ENCODE measurements at places on chromosomes 7 and 10.

DNA sequence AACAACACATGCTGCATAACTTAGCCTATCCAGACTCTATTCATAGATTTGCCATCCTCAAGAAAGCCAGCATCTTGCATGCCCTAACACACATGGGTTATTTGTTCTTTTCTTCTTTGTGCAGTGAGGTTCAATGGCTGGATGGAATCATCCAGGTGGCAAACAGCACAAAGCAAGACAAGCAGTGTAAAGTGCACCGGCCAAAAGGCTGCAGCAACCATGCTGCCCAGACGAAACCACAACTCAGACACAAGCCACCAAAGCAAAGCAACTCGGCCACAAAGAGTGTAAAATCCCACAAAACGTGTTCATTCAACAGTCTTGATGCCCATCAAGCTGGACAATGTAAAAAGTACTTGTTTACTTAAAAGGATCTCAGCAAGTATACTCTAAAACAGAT lies 76.9 kb downstream of the PIP4K2A start:
- DNase-seq, result no peak

GRCh38 chr7:3243680-3244079 lies 57.4 kb upstream of the SDK1 start:
- DNase-seq, result no peak

DNA sequence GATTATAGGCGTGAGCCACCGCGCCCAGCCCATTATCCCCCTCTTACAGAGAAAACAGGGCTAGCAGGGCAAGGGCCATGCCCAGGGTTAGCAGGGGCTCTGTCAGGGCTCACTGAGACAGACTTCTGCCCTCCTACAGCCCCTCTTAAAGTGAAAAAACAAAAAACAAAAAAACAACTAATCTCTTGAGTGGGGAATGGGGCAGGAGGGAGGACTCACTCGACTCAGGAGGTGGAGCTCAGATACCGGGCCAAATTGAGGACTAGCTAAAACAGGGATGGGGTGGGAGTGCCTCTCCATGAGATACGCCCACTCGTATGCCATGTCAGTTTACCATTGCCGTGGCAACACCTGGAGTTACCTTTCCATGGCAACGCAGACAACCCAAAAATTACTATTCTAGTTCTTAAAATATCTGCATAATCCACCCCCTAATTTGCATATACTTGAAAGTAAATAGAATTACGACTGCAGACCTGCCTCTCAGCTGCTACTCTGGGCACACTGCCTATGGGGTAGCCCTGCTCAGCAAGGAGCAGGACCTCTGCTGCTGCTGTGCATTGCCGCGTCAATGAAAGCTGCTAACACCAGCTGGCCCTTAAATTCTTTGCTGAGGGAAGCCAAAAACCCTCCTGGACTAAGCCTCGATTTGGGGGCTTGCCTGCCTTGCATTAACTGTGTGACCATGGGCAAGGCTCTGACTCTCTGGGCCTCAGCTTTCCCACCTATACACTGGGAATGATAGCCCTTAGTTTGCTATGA lies 13.4 kb downstream of the SSC4D start:
- no peak for DNase-seq

DNA sequence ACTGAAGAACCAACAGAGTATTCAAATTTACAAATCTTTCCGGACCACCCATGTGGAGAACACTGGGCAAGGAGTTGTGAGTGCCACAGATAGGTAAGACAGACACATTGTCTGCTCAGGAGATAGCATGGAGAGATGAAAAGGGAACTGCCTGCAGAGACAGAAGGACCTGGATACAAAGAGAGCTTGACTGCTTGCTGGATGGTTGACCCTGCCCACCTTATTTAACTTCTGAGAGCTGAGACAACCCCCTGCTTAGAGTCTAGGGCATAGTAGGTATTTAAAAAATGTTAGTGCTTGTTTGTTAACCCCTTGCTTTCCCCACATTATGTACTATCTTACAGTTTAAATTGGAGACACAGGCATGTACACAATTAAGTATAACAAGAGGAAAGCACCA lies 314.1 kb downstream of the THSD7A start:
- DNase-seq, result no peak

- no peak for DNase-seq
Observed at GRCh38 chr10:60235001-60235400, 154.7 kb downstream of the ANK3 start.

GRCh38 chr10:29482591-29483431 lies 152.0 kb downstream of the SVIL start:
- no peak for DNase-seq

GRCh38 chr7:149459540-149460452 lies 1.1 kb downstream of the ZNF777 start:
- no peak for DNase-seq

GRCh38 chr10:6474871-6475270 lies 105.2 kb downstream of the PRKCQ start:
- DNase-seq, result no peak

- DNase-seq, result no peak
Observed at GRCh38 chr10:100723770-100724530, 21.4 kb upstream of the PAX2 start.

GRCh38 chr7:90629297-90629918 lies 33.3 kb downstream of the CDK14 start:
- DNase-seq, result no peak

DNA sequence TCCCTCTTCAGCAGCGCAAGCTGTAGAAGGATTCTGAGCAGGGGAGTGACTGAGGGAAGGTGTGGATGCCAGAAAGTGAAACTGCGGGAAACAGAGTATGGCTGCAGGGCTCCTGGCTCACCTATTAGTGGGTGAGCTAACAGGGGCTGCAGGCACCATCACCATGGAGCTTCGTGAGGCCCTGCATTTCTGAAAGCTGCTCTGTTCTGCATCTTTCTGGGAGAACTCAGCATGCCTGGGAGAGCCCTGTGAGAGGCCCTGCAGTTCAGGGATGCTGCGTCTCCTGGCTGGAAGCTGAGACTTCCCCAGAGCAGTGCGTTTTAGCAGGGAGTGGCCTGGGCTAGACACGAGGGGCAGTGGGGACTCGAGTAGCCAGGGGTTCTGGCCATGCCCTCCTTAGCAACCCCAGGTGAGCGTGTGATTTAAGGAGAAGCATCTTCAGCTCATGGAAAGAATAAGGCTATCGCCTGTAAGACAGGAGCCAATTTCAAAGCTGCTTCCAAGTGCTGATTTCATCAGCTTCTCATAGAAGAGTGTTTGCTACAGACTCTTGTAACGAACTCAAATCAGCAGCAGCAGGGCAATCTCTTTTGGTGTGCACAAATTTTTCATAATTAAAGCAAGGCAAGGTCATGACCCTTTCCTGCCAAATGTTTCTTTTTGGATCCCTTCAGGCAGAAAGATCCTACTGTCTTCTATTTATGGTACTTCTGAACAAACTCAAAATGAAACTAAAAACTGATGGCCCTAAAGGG lies 293.6 kb upstream of the ZNF32 start:
- no peak for DNase-seq

DNA sequence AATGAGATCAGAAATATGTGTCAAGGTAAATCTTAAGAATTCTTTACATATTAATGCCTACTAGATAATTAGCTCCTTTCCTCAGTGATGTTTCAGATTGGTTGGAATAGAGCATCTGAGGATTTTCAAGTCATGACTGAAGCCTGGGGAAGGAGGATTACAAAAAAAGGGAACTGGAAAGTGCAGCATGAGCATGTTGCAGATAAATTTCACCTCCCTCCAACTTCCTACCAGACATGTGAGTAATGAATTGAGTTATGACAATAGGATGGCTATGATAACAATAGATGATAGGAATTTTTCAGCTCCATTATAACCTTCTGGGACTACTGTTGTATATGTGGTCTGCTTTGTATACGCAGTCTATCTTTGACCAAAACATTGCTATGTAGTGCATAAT lies 104.2 kb upstream of the RAB18 start:
- no peak for DNase-seq

- no peak for DNase-seq
Observed at GRCh38 chr7:157028199-157028903, 17.9 kb upstream of the MNX1 start.

GRCh38 chr7:150435047-150435389 lies 15.4 kb upstream of the GIMAP8 start:
- DNase-seq, result no peak

- no peak for DNase-seq
Observed at GRCh38 chr10:114897593-114897992, 40.4 kb upstream of the TRUB1 start.

GRCh38 chr10:132478341-132479023 lies 59.1 kb upstream of the INPP5A start:
- no peak for DNase-seq

All from DMS79 (cell line).